Stimulated activated CD8-positive, alpha-beta memory T cell treated with anti-CD3 and anti-CD28 coated beads, Interleukin-15, amount 100 ng/mL, for 48 hours (primary cell): ENCODE measurements at places on chromosomes 7 and 10.

GRCh38 chr10:72890086-72890485 lies 3.5 kb upstream of the OIT3 start:
- DNase-seq, result no peak

DNA sequence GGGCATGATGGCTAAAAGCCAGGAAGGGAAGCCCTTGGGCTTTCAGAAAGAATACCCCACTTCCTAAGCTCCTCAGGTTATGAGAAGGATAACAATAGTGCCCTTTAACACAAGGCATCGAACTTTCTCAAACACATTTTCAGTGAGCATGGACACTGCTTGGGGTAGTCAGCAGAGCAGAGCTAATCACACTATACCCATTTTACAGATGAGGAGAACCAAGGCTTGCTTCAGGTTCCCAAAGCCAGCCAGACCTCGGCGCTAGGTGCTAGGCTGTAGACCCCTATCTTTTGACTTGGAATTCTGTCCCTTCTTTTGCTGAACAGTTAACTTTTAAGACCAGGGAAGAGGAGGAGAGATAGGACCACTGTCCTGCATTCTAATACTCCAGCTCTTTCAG lies 1.8 kb downstream of the NEURL1 start:
- DNase-seq, result no peak

GRCh38 chr10:133179651-133180050 lies 19.6 kb downstream of the KNDC1 start:
- no peak for DNase-seq

- DNase-seq, result no peak
These were observed 209.8 kb downstream of the CCDC3 start for GRCh38 chr10:12791728-12792127.

- DNase-seq, result no peak
These were observed 44.3 kb downstream of the PFKP start for GRCh38 chr10:3111621-3112163.

- no peak for DNase-seq
These were observed at the start of gene MMRN2 for GRCh38 chr10:86957471-86958115. Gene MMRN2 (minus strand): TSS chr10:86957615. CDS start chr10:86957541, 74 bp downstream.

GRCh38 chr7:24978843-24979469 lies 1.0 kb downstream of the OSBPL3 start:
- DNase-seq, result no peak

DNA sequence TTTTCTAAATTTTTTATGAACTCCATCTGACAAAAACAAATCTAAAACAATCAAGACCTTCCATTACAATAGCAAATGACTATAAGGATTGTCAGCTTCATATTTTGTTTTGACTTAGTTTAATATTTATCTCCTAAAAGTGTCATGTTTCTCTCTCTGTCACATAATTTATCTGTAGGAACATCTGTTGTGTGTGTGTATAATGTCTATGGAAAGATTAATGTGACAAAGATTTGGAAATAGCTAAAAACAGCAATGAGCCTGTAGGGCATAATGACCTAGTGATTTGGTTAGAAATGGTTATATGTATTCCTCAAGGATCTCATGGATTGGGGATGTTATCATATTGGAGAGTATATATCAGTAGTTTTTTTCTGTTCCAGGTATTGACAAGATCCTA lies 69.6 kb upstream of the MDFIC start:
- DNase-seq, result no peak

DNA sequence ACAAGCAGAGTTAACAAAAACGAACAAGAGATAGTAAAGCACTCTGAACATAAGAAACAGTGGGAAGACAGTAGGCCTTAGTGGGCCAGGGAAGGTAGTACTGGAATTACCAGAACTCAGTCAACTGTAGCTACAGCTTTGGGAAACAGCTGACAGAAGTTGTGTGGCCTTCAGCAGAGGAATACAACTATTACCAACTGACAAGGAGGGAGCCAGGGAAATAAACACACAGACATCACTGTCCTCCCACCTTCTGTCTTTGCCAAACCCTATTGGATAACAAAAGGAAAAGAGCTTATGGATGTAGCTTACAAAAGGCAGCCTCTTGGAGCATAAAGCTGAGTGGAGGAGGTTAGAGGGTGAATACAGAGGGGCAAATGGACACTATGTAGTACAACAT lies 15.4 kb downstream of the MICU1 start:
- no peak for DNase-seq

GRCh38 chr7:31851119-31851518 lies 164.1 kb downstream of the PPP1R17 start:
- no peak for DNase-seq

GRCh38 chr7:127189074-127189473 lies 63.7 kb downstream of the GRM8 start:
- DNase-seq, result no peak

- no peak for DNase-seq
These were observed 58.6 kb downstream of the ZMIZ1 start for GRCh38 chr10:79127151-79127961.

GRCh38 chr7:120628251-120628650 lies 229.7 kb downstream of the TSPAN12 start:
- no peak for DNase-seq

DNA sequence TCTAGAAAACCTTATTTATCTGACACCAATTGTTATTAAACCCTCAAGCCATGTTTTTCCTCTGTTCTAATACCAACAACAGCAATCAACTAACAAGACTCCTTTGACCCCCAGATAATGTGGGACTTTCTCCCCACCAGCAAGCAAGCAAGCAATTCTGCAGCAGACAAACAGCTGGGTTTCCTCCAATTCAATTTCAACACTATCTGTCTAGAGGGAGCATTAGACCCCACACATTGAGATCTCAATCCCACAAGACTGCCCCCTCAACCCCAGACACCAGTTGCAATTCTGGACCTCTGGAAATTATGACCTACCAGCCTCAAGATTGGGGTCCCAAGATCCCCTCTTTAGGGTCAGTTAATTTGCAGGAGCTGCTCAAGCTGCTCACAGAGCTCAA lies 89.4 kb upstream of the TMEM26 start:
- DNase-seq, result no peak
